Mesendoderm (in vitro differentiated cells): ENCODE measurements at places on chromosomes 2 and 18.

DNA sequence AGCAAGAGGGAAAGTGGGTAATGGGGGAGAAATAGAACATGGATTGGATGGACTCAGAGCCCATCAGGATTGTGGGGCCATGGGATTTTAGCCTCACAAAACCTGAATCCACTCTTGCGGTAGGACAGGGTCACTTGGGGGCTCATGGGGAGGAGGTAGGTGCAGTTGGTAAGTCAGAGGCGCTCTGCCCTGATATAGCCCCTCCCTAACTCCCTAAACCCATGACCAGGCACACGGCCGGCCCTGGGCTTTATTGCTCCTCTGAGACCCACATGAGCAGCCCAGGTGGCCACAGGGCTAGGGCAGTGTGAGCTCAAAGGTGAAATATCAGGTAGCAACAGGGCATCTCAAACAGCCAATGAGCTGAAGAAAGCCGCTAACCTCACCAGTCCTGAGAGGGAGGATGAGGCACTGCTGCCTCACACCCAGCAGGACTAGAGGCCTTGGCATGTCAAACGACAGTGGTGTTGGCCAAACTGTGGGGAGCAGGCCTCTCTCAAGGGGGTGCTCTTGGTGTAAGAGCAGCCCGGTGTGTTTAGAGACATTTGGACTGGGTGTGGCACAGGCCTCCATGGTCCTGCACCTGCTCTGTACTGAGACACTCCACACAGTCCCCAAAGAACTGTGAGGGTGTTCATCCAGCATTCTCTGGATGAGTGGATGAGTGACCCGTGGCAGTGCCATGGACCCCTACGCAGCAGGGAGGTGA lies 90.8 kb upstream of the HS6ST1 start:
- no peak for DNase-seq

GRCh38 chr2:153641046-153641445 lies 162.5 kb upstream of the RPRM start:
- no peak for DNase-seq

DNA sequence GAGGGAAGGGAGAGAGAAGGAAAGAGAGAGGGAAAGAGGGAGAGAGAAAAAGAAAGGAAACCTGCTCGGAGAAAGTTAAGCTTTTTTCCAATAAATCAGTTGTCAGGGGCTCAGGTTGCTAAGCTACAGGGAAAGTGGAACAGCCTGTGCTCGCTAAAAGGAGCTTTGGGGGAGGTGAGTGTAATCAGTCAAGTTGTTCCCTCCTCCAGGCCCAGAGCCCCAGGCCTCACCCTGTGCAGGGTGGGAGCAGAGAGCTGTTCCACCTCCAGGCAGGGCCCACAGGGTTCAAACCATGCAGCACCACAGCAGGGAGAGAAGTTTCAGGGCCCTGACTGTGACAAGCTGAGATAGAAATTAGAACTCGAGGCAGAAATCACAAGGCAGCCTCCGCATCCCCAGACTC lies 56.4 kb upstream of the PPP1CB start:
- peak; percentile 13 for DNase-seq

DNA sequence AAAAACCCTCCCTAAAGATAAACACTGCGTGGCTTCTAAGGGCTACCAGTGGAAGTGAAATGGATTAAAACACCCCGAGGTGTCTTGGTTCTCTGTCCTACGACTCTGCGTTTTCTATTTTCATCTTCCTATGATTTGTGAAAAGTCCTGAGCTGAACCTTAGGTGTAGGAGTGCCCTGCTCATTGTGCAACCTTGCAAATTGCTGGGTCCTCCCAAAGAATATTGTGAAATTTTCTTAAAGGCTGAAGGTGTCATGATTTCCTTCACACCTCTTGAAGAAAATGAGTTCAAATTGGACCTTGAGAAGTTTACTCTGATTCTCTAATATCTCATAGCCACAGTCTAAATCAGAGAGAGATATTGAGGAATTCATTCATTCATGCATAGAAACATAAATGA lies 1.8 kb upstream of the SLC19A3 start:
- DNase-seq = no peak

DNA sequence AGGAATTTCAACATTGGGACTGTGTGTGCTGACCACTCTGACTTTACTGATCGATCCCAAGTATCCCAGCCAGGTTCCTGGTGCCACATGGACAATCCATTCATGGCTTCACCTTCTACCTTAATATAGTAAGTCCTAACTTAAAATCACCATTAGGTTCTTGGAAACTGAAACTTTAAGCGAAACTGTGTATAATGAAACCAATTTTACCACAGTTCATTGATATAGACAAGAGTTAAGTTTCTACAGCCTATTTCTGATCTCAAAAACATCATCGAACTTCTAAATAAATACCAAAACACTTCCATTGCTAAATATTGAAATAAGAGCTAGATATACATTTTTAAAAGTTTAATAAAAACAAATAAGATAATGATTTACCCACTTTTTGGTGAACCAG lies 4.4 kb upstream of the EXOC6B start:
- DNase-seq = no peak

DNA sequence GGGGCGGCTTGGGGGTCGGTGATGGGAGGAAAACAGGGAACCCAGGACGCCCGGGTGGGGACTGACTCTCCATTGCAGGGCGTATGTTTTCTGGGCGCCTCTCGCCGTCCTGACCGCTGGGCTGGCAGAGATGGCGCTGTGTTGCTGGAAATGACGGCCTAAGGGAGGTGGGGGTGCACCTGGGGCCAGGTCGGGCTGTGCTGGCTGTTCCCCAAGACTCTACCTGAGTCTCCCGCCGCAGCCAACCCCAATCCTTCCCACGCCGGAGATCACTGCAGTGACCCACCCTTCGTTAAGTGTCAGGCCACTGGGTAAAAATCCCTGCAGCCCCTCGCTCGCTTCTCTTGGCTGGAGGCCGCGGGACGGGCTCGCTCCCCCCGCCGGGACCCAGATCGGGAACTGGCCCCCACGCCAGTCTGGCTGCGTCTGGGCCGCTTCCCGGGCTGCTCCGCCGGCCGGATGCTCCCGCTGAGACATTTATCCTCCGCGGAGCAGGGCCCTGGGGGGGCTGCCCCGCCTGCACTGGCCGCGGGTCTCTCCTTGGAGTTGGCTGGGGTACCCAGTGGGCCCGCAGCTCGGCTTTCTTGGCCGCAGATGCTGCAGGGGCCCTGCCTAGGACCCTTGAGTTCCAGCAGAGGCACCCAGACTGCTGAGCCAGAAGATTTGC lies 7.8 kb upstream of the ARMC9 start:
- peak; percentile 81 for DNase-seq

GRCh38 chr18:62331581-62332356 lies 6.7 kb downstream of the TNFRSF11A start:
- no peak for DNase-seq

DNA sequence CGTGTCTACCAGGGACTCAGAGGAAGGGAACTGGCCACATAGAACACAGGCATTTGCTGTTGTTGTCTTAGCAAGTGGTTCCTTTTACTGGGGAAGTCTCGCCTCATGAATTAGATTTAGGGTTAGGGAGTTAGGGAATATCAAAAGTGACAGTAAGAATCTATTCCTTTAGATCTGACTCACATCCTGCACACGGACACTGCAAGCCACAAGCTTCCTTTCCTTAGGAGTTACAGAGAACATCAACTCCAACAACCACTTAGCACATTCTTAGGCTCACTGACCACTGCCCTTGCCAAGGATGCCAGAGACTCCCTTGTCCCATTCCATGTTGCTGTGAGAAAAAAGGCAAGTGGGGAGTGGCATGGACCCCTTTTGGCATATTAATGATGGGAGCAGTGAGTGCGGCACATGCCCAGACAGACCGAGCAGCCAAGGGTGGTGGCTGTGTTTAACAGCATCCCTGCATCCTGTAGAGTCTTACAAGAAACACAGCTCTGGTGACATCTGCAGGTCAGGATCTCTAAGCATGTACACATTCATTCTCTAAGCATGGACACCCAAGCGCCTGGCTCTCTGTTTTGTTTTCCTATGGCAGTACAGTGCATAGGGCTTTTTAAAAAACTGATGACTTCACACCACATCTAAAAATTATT lies 745.6 kb upstream of the RAB6C start:
- DNase-seq = peak; percentile 38

DNA sequence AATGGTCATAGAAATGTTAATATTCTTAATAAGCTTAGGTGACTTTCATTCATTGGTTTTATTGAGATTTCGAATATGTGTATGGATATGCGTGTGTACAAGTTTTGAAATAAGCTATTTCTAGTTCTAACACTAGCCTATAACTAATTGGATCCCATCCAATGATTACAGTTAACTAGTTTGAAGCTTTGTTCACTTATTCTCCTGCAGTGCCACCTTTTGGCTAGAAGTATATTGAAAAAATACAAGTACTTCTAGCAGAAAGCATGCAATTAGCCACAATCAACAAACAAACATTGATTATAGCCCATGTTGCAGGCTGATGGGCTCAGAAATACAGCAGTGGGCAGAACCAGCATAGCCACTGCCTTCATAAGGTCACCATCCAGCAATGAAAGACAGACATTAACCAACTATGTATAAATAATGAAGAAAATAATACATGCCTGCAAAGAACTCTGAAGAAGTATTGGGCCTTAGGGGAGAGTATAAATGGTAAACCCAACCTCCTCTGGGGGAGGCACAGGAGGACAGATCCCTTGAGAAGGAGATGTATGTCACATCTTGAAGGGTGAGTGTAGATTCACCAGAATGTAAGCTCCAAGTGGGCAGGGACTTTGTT lies 5.1 kb upstream of the PIEZO2 start:
- peak; percentile 72 for DNase-seq

DNA sequence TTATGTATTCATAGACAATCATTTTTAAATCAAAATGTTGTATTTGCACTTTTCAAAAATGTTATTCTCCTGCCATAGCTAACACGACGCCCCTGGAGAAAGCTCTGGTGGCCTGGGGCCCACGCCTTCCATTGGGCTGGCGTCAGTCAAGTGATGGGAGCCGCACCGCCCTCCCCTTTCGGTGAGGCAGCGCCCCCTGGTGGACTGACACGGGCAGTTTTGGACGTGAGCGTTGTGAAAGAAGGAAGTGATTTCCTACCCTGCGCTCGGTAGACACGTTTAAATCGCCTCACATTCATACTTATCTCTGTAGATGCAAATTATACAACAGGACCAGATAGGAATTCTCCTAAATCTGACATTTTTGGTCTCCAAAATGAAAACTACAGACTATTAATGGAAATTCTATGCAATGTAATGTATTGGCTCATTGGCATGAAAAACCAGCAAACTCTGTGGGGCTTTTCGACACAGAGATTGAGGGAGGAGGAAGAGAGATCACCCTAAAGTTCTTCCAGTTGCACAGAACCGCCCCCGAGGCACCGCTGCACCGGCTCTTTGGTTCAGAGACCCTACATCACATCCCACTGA lies 326.2 kb upstream of the SOX11 start:
- DNase-seq = peak; percentile 84

GRCh38 chr2:206561962-206562361 lies 80.3 kb upstream of the FAM237A start:
- DNase-seq = no peak

DNA sequence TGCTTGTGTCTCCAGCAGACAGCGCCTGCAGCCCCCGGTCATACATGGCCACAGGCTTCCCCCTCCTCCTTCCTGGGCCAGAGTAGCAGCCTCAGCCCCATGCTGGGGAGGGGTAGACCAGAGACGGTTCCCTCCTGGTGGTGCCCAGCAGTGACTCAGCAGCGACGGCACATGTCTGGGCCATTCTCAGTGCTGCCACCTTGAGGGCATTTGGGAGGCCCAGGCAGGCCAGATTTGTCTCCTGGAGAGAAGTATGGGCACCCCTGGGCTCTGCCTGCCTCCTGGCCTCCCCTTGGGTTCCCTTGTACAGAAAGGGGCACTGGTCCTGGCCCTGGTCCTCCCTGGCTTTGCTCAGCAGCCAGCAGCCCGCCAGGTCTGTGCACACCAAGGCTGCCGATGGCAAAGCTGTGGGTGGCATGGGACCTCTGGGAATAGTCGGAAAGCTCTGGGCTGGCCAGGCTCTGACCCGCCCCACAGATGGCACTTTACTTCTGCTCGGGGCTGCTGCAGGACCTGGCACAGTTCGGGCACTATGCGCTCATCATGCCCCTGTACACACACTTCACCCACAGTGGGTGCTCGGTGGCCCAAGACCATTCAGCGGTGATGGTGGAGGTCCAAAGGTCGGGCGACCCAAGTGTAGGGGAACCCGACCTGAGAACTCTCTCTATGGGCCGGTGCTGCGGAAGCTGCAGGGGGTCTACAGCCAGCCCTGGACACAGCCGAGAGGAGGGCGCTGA lies 11.4 kb upstream of the ALPI start:
- peak; percentile 85 for DNase-seq
